ENCODE measurements at places on chromosomes 11 and 22.

DNA sequence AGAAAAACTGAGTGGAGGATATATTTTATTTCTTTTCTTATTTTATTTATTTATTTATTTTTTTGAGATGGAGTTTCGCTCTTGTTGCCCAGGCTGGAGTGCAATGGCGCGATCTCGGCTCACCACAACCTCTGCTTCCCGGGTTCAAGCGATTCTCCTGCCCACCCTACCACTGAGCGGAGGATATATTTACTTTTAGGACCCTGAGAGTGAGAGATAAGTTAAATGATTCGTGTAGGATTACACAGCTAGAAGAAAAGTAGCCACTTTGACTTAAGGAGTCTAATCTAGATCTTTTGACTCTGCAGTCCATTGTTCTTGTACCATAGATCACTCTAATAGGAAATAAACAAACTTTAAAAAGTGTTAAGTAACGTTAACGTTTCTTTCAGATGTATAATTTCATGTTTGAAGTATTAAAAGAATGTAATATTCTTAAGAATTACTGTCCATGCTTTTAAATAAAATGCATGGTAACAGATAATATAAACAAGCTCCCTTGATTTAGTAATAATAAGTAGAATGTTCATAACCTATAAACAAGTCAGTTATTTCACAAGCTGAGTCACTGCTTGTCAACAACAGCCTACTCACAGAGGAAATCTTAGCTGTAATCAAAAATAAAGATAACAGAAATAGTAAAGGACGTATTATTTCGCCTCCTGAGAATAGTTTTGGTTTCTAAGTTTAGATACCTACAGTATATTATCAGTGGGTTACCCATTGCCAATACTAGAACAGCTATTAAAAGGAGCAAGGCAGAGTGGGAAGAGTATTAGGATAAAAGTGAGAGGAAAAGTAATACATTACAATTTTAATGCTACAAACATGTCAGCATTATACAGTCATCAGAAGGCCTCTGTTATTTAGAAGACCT is 18.6 kb downstream of the USP47 start:
- DNase-seq = no peak

DNA sequence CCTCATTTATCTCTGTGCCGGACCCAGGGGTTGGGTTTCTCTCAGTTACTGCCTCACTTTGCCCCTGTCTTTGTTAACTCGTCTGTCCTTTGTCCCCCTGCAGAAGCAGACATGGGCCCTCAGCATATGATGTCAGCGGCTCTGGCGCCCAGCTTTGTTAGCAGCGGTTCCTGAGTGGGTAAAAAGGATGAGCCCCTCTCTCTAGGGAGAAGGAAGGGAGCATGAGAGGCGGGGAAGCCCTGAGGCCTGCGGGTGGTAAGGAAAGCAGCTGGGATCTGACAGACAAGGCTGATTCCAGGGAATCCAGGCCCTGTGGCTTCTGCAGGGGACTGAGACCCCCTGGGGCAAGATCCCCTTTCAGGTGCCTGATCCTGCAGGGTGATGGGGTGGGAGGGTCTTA is 51.7 kb downstream of the MCM5 start:
- no peak for DNase-seq

DNA sequence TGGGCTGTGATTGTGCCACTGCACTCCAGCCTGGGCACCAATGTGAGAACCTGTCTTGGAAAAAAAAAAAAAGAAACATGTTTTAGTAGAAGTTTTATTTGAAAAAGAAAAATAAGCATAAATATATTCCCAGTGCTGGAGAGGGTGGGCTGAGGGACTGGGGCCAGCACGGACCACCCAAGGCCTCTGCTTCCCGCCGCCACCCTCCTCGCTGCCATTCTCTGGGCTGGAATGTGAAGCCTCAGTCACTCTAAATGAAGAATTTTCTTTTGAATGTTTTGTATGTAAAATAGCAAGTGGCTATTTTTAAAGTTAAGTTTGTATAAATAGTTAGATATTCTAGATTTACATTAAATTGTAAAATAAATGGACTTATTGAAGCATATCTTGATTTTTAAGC is 5.1 kb upstream of the TRMU start:
- DNase-seq = no peak

- DNase-seq = no peak
These were observed 16.0 kb upstream of the PRG2 start for GRCh38 chr11:57406337-57406904.

- no peak for DNase-seq
These were observed 1266.5 kb downstream of the JRKL start for GRCh38 chr11:97656356-97656755.

DNA sequence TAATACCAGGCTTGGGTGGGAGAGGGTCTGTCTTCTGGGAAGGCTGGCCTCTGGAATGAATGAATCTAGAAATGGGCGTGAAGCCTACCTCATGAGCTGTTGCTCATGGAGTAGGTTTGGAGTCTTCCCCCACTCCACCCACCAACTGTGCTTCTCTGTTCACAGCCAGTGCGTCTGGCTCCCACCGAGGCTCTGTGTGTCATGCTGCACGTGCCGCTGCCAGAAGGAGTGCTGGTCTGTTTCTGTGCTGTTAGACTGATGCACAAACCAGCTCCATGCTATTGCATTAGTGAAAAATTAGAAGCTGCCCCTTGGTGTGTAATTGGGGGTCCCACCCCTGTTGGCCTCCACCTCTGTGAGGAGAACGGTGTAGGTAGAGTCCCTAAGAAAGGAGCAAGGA is 132.3 kb upstream of the PARVA start:
- no peak for DNase-seq

GRCh38 chr22:38190581-38190980 is 9.0 kb upstream of the PLA2G6 start:
- no peak for DNase-seq

GRCh38 chr11:75029836-75030631 is 41.3 kb downstream of the NEU3 start:
- no peak for DNase-seq

DNA sequence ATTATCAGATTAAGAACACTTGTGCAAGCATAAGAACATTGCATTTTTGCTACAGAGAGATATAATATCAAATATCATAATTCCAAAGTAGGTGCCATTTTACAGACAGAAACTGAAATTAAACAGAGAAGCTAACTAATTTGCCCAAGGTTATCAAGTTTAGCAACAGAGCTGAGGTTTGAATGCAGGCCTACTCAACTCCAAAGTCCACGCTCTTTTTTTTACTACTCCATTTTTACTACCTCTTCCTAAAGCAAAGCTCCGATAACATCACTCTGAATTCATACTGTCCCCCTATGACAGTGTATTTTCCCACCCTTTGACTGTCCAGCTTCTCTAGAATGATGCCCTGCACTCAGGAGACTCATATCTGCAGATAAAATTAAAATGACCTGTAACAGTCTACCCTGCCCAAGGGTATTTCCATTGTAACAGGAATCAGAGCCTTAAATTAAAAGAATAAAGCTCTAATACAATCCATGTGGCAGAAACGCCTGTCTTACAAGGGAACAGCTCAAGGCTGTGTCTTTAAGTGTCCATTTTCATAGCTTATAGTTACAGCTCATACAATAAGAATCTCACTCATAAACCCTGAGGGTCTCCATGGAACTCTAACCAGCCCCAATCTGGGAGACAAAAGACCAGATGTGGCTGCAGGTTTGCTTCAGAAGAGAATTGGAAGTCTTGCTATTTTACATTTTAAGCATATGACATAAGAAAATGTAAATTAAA is 36.8 kb downstream of the ALG9 start:
- no peak for DNase-seq

DNA sequence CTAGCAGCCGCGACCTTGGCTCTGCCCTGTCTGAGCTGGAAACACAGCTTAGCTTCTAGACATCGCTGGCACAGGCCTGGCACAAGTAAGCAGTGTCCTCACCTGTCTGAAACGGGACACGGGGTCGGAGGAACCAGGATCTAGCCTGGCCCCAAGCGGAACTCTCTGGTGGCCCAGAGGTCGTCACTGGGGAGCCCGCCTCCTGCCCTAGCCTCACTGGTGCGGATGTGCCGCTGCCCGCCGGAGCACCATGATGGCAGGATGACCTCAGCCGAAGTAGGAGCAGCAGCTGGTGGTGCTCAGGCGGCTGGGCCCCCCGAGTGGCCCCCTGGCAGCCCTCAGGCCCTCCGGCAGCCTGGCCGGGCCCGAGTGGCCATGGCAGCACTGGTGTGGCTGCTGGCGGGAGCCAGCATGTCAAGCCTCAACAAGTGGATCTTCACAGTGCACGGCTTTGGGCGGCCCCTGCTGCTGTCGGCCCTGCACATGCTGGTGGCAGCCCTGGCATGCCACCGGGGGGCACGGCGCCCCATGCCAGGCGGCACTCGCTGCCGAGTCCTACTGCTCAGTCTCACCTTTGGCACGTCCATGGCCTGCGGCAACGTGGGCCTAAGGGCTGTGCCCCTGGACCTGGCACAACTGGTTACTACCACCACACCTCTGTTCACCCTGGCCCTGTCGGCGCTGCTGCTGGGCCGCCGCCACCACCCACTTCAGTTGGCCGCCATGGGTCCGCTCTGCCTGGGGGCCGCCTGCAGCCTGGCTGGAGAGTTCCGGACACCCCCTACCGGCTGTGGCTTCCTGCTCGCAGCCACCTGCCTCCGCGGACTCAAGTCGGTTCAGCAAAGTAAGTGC is 871 bp downstream of the SLC35E4 start:
- DNase-seq = no peak

- DNase-seq = no peak
These were observed 55.8 kb upstream of the SLC25A1 start for GRCh38 chr22:19234126-19234896.

DNA sequence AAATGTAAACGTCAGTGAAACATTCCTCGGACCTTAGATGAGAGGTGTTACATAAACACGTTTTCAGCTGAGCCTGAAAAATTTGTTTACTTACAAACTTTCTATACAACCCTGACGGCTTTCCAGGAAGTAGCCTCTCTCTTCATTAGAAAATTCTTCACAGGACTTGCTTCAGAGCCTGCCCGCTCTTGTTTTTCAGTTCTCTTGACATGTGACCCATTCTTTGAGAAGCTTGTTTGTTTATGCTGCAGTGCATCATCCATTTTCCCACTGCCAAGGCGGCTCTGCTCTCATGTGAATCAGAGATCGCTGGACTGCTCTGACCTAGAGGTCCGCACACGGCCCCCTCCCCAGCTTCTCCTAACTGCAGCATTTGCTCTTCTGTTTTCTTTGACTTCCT is 47.9 kb upstream of the ARHGAP42 start:
- DNase-seq = no peak

- DNase-seq = no peak
These were observed 35.6 kb downstream of the RNF169 start for GRCh38 chr11:74784234-74784633.

DNA sequence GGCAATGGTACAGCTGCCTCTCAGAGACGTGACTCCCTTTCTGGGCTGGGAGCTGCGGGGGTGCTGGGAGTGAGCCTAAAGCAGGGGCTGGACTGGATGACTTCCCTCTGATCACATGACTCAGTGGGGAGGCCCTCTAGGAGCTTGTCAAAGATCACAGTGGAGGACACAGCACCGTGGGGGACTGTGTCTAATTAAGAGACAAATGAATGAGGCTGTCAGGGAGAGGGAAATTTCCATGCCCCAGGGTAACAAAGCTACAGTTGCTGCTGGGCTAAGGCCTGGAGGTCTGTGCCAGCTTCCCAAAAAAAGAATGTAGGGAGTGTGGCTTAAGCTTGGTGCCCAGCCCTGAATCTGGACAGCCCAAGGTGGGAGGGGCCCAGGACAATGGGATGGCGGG is 262.8 kb upstream of the PLET1 start:
- DNase-seq = no peak

- no peak for DNase-seq
These were observed 18.7 kb downstream of the ALG12 start for GRCh38 chr22:49899530-49899929.

DNA sequence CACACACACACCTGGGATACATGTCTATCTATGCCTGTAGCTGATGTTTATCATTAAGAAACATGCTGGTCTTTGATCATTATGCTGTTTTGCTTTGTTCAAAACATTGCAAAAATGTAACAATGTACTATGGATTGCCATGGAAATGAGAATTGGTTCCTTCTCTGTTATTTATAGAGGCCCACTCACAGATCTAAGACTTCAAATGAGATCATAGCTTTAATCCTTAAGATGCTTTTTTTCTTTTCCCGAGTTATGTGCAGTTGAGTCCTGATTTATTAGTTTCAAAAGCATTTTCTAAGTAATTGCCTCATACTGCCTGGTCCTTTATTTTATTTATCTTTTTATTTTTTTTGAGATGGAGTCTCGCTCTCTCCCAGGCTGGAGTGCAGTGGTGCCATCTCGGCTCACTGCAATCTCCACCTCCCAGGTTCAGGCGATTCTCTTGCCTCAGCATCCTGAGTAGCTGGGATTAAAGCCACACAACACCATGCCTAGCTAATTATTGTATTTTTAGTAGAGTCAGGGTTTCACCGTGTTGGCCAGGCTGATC is 131.4 kb downstream of the LUZP2 start:
- no peak for DNase-seq
